BJ (cell line): ENCODE measurements at places on chromosomes 1 and 21.
A peak's percentile ranks its signal among the peaks of the same experiment; 100 is the strongest.

- no peak for DNase-seq
Observed at GRCh38 chr1:64184003-64184440, 19.4 kb upstream of the UBE2U start.

DNA sequence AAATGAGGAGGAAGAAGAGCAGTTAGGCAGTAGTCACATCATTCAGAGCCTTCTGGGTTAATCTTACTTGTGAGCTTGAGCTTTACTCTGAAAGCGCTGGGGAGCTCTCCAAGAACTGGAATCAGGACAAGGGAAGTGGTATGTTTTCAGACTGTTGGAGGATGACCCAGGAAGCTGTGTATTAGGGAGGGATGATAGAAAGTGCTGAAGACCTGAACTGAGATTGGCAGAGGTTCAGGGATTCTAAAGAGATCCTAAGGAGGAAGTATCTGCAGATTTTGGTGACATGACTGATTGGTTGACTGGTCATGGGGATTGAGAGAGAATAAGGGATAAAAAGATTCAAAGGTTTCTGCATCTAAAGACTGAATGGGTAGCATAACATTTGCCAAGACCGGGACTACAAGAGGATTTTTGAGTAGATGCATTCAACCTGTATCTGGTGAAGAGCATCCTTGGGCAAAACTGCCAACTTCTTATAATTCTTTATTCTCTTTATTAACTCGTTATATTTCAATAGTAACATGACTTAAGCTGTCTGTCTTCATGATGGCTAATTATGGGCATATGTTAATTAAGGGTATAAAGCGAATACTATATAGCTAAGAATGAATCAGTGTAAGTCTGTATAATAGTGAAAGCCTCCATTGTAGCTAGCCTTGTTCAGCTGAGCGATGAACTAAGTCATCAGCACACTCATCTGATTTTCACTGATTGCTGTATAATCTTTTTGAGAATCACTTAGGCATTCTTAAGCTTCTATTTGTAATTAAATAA, 41.8 kb downstream of the XCL1 start:
- DNase-seq, result no peak

GRCh38 chr1:202760589-202760988, 47.6 kb downstream of the KDM5B start:
- no peak for DNase-seq

GRCh38 chr1:167927046-167927754, 9.3 kb upstream of the DCAF6 start:
- no peak for DNase-seq

- DNase-seq, result no peak
Observed at GRCh38 chr21:42599486-42599885, 53.9 kb upstream of the PDE9A start.

DNA sequence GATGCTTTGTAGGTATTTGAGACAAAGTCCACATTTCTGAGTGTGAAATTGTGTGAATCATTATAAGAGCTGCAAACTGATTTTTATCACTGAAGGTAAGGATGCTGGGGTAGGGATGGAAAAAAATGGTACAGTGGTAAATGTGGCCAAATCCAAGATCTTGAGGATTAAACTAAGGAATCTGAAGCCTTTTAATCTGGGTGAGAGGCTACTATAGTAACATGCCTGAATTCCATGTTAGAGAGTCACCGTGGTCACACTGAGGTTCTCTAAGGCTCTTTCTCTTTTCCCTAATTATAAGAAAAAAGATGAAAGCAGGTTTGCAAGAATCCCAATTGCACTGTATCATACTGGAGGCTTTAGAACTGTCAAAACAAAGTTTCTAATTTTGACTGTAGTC, 17.6 kb downstream of the PTGER3 start:
- DNase-seq, result no peak

DNA sequence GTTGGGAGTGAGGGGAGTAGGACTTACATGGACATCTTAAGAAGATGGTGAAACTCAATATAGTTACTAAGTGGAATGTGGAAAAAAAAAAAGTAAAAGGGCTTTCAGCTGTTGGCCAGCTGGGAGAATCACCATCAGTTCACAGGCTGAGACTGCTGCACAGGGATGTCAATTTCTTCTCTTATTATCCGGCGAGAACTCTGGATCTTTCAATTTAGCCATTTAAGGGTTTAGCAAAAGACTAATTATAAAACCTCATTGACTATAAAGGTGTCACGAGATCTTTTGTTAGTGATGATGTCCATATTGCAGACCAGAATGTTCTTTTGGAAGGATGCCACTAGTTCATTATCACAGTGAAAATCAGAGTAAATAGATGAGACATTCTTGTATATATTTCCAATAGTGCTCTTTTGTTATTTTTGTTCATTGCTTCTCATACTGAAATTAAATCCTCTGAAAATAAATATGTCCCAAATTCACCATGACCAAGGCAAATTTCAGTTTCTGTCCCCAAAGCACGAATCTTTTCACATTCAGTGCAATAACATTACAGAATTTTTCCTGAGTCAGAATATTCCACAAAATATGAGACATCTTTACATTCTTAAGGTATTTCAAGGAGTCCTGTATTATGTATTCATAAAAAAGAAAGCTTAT, 266.1 kb downstream of the DNM3 start:
- DNase-seq, result no peak

DNA sequence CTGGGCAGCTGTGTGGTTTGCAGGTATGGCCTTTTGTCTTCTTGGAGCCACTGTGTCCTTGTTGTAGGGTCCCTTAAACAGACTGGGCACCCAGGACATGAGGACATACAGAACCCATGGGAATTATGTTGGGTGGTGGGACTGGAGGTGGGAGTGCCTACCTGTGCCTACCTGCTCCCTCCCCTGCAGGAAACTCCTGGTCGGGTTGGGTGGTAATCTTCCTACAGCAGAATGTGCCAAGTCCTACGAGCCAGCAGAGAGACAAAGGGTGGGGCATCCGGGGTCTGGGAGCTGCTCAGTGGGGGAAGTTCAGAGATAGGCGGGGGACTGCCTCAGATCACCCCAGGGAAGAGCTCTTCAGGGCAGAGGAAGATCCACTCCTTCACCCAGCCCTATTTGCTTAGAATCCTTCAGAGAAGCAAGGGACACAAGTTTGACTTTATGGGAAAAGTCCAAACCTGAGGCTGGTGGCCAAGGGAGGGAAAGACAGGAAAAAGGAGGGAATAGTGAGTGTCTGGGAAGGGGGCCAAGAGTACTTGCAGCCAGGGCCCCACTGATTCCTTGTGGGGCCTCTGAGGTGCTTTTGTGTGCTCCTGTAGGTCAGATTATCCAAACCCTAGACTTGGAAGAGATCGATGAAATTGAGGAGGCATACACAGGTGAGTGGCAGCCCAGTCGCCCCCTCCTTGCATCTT, 58.3 kb downstream of the KIF21B start:
- DNase-seq, result no peak

DNA sequence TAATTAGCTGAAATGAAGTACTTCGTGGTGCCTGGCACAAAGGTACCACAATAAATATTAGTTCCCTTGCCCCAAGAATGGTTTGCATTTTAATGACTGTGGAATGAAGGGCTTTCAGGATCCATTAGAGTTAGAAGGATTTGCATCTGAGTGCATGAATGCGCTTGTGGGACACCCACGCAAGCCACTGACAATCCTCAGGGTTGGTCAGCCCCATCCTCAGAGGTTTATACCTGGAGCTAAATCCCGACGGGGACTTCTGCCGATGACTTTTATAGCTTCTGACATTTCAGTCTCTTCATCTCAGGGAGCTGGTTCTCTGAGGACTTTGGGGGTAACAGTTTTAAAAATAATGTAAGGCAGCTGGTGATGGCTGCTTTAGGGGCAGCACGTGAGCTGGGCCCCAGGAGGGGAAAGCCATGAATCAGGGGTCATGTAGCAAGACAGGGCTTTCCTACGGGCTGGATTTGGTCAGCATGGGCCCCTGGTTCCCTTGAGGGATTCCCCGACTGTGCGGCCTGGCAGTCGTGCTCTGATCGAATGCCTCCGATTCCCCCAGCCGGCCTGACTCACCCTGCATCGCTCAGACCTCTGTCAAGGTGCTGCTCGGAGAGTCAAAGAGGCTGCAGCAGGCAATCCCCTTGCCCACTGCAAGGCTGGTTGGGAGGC, 20.8 kb upstream of the IL10 start:
- no peak for DNase-seq

DNA sequence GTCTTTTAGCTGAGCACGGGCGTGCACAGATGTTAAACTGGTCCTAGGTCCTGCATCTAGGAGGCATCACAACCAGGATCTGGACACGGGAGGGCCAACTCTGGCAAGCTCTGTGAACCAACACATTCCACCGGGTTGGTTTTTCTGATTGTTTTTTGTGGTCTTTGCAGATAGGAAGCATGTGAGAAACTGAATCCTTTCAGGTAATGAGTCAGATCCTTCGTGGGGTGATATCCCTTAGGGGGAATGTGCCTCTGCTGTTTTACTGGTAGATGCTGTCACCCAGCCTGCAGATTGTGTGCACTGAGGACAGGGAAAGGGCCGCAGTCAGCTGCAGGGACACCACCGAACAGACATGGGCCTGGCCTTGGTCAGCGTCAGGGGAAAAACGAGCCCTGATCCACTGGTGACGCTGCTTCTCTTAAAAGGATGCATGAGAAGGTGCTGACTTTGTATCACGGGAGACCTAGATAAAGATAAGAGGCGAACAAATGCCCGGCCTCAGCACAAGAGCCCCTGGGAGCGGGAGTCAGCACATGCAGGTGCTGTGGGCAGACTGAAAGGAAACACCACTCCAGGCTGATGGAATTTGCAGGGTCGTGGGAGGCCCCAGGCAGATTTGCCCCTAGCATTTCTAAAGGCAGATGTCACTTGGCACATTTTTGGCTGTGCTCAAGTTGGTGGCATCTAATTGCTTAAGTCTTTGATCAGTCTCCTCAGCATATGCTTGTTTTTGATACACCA, 51.1 kb downstream of the DOP1B start:
- no peak for DNase-seq

DNA sequence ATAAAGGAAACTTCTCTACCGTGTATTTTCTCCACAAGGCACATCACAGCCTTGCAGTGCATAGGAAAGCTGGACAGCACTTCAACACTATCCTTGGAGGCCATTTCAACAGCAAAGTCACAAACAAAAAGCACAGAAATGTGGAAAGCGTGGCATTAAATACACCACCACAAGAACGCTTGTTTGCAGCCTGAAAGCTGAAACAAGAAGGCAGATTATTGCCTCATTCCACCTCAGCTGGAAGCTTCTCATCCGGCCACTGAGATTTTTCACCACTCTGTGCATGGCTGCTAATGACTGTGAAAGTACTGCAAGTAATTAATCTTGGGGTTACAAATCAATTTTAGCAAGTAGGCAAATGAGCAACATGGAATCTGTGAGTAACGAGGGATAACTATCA, 50.9 kb upstream of the GALNT2 start:
- DNase-seq, result no peak

- no peak for DNase-seq
Observed at GRCh38 chr1:207866471-207867135, 44.3 kb downstream of the CD34 start.

DNA sequence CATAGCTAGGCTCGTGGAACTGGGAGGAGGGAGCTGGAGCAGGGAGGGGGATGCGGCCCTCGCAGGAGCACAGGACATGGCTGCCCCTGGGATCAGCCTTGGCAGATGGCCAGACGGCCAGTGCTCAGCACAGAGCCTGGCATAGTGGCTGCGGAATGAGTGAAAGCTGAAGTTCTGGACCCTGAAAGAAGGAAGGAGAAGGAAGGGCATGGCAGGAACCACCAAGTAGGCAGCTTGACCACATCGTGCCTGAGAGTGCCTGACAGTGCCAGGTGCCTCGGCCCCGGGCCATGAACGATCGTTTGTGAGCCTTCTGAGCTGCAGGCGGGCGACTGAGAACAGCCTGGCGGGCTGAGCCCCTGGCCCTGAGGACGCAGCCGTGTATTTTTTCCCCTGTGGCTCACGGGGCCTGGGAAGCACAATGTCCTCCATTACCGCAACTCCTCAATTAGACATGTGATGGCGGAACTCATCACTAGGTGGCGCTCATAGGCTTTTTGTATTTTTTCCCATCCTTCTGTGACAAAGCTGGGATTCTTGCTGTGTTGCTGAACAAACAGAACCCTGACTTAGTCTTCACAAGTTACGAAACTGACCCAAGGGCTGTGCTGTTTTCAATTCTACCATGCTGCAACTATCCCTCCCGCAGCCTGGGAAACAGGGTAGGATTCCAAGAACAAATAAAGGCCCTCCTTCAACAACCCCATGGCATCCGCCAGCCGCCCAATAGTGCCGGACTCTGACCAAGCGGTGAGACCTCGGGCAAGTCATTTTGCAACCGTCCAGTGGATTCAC, 29.9 kb upstream of the TMEM61 start:
- DNase-seq, result peak; percentile 57

DNA sequence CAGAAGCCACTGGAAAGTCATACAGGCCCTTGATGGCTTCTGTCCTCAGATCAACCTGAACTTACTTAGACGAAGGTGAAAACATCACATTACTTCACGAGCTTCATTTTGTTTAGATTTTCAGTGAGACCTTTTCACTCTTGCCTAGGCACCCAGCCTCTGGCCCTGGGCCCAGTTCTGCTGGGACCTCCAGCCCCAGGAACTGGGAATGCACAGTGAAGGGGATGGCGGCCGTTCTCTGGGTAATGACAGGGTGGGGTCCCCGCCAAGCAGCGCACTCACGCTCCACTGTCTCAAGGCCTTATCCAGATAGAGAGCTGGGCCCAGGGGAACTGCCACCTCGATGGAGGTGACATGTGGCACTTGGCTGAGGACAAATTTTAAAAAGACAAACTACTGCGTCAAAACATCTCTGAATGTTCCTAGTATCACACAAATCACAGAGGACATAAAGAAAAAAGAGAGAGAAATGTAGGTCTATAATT, 54.8 kb downstream of the NPHP4 start:
- no peak for DNase-seq
